H9 (cell line): ENCODE measurements at places on chromosomes 12 and 14. TPM values are rescaled to one million over a fixed set of nuclear protein-coding genes. Genes with fewer than 3 reads are reported as not detected.

Gene AMIGO2
- 8.4 and 8.6 TPM in 2 replicates for total RNA-seq

Gene SOAT2
- total RNA-seq: not detected in 2 replicates

Gene KRT86
- not detected in 2 replicates for total RNA-seq

Gene KCNA5
- total RNA-seq: 0.09 and 0.22 TPM in 2 replicates

Gene RIMBP2
- total RNA-seq: 0.70 TPM in 2 replicates

Gene KANSL2
- total RNA-seq: 51.3 and 56.6 TPM in 2 replicates

Gene TRAF3
- 9.6 TPM in 2 replicates for total RNA-seq

Gene OR6C76
- total RNA-seq: not detected in 2 replicates

Gene PTHLH
- total RNA-seq: 0.35 and 0.39 TPM in 2 replicates

GRCh38 chr14:24309538-24310264 lies at the start of gene LTB4R2:
LTB4R2 (plus strand) TSS chr14:24310140; CDS start chr14:24310665, 525 bp downstream.
- no peak for DNase-seq

DNA sequence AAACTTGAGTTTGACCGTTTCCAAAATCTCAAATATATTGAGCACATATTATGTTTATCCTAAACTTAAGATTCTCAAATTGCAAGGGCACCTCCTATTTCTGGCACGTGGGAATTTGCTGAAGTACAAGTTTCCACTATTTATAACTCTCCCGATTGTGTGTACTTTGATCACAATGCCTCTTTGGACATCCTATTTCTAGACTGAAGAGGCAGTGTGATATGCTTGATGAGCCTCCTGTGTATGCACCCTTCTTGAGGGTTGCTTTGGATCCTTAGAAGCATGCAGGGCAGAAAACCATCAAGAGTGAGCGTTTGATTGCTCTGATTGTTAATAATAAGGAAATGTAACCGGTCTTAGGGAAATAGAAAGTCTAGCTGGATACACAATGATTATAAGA lies 218.9 kb upstream of the RBM19 start:
- no peak for DNase-seq

GRCh38 chr12:113333877-113334785 lies 778 bp downstream of the SLC8B1 start:
- no peak for DNase-seq

GRCh38 chr14:68784226-68784910 lies 8.5 kb downstream of the ZFP36L1 start:
- no peak for DNase-seq

DNA sequence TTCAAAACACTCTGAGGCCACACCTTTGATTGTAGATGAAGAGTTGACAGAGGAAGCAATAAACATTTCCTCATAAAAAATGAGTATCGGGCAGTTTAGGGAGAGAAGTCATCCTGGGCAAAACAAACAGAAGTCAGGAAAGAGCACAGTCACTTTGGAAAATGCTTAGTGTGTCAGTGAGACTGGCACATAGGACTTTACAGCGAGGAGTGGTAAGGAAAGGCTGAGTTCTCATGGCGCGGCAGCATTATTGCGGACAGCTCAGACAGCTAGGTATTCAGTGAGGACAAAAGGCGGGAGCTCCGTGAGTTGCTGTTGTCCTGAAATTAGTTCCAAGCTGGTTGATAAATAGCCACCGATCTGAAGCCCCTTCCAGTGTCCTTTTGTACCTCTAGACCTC lies 229.9 kb downstream of the SNAPC1 start:
- no peak for DNase-seq

DNA sequence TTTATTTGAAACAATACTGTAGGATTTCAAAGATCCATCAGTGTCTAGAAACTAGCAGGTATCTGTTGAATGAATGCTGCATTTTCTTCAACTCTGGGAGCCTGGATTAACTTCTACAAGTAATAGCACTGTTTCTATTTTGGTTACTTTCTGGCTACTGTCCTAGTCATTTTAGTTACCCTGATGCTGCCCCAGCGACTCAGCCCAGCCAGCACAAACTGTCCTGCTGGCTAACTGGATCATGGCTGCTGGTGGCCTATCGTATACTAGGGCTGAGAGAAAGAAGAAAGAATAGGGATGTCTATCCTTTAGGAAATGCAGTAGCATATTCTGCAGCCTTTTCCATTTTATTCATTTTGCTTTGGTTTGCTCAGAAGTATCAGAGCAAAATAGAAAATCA lies 53.9 kb downstream of the NTN4 start:
- DNase-seq: no peak

DNA sequence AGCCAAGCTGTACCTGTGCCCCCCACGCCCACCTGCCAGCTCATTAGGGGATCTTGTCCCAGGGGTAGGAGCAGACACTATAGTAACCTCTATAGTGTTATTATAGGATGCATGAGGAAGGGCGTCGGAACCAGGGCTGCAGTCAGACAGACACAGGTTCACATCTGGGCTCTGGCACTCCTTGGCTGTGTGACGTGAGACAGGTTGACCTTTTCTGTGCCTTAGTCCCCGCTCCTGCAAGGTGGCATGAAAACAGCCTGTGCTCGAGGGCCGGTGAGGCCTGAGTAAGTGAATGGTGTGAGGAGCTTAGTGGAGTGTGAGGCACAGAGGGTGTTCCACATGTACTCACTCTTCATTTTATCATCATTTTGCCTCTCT lies 19.0 kb downstream of the ASB2 start:
- no peak for DNase-seq

DNA sequence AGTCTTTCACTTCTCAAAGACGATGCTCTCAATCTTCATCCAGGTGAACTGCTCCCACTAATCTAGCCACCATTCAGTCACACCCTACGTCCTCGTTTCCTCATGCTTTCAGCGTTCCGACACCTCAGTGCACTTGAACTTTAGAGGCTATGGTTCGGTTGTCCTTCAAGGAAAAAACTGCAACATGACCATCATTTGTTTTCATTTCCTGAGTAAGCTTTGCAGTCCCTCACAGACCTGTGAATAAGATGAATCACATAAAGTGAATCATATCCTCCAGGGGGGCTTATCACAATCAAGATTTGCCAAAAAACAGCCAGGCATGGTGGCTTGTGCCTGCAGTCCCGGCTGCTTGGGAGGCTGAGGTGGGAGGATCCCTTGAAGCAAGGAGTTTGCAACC lies 80.2 kb downstream of the TMCC3 start:
- no peak for DNase-seq

- DNase-seq: no peak
Measured at GRCh38 chr14:68147303-68147702, 327.7 kb downstream of the RAD51B start.

DNA sequence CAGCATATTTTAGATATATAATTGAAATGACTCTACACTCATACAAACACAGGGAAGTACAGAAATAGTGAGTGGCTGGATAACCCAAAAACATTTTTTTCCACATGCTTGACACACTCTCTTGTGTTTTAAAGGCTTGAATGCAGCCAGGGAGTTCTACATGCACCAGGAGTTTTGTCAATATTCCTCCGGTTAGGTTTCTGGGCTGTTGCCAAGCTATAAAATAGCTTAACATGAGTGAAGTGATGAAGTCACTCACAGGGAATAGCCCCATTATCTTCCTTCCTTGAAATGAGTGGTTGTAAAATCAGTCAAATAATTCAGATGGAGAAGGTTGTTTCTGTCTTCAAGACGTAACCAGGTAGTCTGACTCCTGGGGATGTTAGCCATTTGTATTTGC lies 582.7 kb downstream of the SLC6A15 start:
- no peak for DNase-seq

DNA sequence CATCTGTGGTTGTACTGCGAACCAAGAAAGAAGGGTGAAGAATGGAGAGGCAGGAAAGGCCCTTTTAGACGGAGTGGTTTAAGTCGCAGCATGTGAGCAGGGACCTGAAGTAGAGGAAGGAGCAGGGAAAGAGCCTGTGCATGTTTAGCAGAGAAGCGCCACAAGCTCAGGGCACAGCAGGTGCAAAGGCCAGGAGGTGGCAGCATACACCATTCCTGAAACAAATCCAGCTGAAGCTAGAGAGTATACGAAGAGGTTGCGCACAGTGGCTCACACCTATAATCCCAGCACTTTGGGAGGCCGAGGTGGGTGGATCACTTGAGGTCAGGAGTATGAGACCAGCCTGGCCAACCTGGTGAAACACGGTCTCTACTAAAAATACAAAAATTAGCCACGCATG lies 49.9 kb downstream of the HELB start:
- DNase-seq: peak; percentile 91

- peak; percentile 40 for DNase-seq
Measured at GRCh38 chr12:8603856-8604255, 8.8 kb downstream of the AICDA start.

DNA sequence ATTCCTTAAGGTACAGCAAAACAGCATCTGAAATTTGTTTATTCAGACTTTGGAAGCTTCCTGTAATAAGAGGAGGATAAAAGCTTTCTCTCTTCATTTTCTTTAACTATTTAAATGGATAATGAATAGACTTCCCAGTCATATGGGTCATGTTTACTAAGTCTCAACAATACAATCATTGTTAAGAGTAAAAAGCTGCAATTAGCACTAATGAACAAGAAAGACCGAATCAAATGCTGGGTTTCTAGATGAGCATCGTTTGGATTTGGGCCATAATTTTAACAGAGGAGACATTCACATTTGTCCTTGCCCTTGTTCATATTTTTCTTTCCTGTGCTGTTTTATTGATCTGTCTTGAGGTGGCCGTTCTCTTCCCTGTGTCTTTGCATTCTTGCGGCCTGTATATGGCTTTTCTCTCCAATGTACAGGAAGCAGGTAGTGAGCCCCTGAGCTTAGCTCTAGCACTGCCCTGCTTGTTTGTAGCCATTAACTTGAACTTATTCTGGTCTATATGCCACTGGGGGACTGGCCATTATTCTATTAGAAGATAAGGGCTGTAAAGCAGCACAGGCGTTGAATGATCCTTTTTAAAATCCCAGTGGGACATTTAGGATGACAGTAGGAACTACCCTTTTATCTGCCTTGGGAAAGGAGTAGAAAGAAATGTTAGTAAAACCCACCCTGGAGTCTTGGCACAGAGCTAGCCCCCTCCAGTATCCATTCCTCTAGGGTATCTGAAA lies 34.6 kb downstream of the ABHD12B start:
- no peak for DNase-seq

DNA sequence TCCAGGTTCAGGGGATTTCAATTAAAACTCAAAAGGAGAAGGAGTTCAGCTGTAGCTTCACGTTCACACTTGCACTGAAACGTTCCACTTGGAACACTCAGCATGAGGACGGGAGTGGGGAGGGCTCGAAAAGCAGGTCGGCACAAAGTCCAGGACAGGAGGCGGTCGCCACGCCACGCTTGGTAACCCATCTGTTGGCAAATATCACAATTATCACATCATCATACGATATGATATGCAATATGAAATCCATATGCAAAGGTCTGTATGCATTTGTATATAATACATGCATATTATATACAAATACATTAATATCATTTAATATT lies 17.2 kb downstream of the ADGRD1 start:
- no peak for DNase-seq

- no peak for DNase-seq
Measured at GRCh38 chr12:101407049-101407435, 530 bp downstream of the ARL1 start.

- DNase-seq: no peak
Measured at GRCh38 chr14:105386581-105387529, 11.5 kb upstream of the TEX22 start.

DNA sequence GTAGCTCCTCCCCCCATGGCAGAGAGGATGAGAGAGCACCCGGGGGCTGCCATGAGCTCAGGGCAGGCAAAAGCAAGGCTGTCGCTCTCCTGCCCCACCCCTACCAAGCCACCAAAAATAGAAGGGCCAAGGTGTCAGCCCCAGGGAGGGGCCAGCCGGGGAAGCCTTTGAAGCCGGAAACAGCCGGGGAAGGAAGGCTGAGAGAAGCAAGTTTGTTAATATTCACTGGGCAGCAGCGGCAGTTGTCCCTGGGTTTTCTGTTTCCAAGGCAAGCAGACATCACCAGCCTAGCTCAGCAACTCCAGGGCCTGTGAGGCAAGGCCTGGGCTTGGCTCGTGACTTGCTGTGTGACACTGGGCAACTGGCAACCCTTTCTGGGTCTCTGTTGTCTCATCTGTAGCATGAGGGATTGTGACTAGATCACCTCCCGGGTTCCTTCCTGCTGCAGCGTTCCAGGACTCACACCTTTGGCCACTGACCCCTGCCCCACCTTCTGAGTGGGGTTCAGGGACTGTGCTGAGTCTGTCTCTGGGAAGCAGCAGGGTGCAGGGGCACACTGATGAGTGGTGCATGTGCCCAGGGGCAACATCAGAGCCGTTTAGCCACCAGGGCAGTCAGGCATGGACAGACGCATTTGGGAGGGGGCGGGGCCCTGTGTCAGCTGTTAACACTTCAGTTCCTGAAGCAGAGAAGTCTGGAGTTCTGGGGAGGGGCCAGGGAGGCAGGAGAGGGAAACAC lies 24.3 kb downstream of the SYNDIG1L start:
- peak; percentile 85 for DNase-seq

DNA sequence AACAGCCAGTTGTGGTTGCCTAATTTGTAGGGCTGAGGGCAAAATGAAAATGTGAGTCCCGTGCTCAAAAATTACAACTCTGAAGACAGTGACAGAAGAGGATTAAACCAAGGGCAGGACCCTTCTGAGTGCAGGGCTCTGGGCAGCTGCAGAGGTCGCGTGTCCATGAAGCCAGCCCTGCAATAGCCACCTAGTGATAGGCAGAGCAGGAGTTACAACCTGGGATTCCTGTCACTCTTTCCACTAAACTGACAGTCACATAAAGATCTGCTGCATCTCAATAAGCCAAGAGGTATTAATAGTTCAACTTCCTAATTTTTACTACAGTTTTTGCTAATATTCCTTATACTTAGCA lies 94.1 kb downstream of the SLC2A13 start:
- no peak for DNase-seq

- no peak for DNase-seq
Measured at GRCh38 chr14:90523544-90523943, 126.7 kb downstream of the CALM1 start.

GRCh38 chr14:35368583-35369392 lies 35.8 kb downstream of the NFKBIA start:
- DNase-seq: no peak

- peak; percentile 21 for DNase-seq
Measured at GRCh38 chr12:49200919-49201594, 12.2 kb upstream of the TUBA1A start.

- DNase-seq: no peak
Measured at GRCh38 chr12:30026621-30027234, 243.0 kb upstream of the TMTC1 start.

GRCh38 chr14:78403278-78403815 lies 233.2 kb downstream of the NRXN3 start:
- DNase-seq: no peak

DNA sequence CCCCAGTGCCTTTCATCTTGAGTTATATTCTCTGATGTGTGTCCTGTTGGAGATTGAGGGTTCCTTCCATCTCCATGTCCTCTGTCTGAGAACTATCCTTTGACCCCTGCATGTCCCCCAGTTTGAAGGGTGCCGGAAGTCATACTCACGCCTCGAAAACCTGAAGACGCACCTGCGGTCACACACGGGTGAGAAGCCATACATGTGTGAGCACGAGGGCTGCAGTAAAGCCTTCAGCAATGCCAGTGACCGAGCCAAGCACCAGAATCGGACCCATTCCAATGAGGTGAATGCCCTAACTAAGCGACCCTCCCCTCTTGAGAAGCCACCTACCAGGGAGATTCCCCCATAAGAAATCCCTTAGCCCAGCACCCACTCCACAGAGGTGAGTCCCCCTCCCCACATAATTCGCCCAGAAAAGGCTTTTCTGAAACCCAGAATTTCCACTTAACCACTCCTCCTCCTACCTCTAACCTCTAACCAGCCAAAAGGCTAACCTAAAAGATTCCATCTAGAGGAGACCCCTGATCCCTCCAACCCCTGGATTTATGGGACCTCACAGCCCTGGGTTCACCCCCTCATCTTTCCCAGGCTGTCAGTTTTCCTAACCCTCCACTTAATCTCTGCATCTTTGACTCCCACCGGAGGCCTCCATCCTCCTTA lies 7.8 kb downstream of the GLI1 start:
- peak; percentile 20 for DNase-seq

GRCh38 chr12:1922075-1922709 lies 3.7 kb upstream of the CACNA2D4 start:
- DNase-seq: peak; percentile 64
